LNCaP clone FGC (cell line): ENCODE measurements at places on chromosomes 6 and 20.

GRCh38 chr6:142331075-142331551 lies 29.3 kb downstream of the ADGRG6 start:
- no peak for DNase-seq

- DNase-seq = no peak
Measured at GRCh38 chr20:12061466-12061865, 143.8 kb downstream of the BTBD3 start.

DNA sequence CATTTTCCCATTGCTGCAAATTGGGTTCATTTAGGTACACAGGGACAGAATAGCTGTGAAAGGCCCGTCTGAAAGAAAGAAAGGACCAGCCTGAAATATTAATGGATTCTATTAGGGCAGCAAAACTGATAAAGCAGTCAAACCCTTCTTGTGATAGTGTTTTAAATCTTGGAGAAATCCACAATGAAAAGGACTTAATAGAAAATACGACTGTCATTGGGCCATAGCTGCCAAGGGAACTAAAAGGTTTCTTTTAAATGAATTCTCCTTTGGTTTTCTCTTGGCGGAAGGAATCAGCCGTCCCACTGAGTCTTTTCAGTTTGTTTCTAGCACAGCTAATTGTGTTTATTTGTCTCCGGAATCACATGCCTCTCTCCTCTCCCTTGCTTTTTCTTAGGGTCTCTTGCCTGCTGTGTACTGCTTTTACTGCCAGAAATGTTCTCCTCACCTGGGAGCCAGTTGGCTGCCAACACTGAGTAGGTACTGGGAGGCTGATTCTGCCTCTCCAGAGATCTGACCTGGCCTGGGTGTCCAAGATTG lies 11.3 kb downstream of the PAQR8 start:
- DNase-seq = no peak

- no peak for DNase-seq
Measured at GRCh38 chr6:41375598-41376151, 40.3 kb downstream of the NCR2 start.

DNA sequence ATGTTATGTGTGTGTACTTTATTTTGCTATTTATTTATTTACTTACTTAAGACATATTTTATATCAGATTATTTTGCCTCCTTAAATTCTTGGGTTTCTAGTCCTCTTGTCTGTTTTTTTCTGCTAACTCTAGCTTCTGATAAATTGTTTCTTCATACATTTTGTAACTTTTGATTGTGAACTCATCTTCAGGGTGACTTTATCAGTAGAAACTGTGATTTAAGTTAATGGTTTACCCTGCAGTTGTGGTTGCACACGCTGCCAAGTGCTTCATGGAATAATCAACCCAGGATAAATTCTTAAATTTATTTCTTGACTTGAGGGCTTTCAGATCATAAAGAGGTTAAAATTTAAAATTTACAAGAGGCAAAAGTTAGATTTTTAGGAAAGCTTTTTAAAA lies 173.3 kb downstream of the CENPW start:
- no peak for DNase-seq

- no peak for DNase-seq
Measured at GRCh38 chr6:37648465-37649330, 49.0 kb downstream of the MDGA1 start.

DNA sequence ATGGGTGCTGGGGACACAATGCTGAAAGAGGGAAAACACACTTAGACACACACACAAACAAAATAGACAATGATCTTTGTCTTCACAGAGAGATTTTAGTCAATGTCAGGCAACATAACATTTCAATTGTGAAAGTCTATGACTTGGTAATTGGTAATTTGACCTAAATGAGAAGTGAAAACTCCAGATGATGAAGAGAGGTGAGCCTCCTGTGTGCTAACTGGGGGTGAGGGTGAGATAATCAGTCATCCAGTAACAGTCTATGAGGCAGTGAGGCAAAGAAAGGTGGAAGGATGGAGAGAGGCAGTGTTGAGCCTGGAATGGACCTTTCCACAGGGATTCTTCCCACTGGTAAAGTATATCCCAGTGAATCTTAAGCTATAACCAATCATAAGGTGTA lies 744.2 kb downstream of the MAFB start:
- no peak for DNase-seq

- DNase-seq = peak; percentile 46
Measured at GRCh38 chr20:2276015-2276414, 19.8 kb upstream of the TGM3 start.

DNA sequence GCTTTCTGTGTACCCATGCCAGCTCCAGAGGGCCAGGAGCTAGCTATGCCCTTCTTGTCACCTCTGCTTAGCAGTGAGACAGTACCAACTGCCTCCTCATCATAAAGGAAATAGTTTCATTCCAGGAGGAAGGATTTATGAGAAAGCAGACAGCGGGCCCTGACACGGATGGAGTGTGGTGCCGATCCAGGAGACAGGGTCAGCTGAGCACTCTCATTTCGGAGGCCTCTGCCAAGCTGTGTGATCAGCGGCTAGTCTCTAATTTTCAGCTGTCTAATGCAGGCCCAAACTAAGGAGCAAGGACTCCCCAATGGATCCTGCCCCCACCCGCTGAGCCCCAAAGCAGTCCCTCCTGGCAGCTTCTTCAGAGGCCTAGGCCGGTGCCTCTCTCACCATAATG lies 103.1 kb downstream of the LRFN2 start:
- no peak for DNase-seq

- no peak for DNase-seq
Measured at GRCh38 chr6:156031516-156031915, 575.9 kb upstream of the NOX3 start.

- no peak for DNase-seq
Measured at GRCh38 chr6:57035549-57035948, 10.9 kb upstream of the KIAA1586 start.

- no peak for DNase-seq
Measured at GRCh38 chr6:7073082-7073820, 34.5 kb upstream of the RREB1 start.

DNA sequence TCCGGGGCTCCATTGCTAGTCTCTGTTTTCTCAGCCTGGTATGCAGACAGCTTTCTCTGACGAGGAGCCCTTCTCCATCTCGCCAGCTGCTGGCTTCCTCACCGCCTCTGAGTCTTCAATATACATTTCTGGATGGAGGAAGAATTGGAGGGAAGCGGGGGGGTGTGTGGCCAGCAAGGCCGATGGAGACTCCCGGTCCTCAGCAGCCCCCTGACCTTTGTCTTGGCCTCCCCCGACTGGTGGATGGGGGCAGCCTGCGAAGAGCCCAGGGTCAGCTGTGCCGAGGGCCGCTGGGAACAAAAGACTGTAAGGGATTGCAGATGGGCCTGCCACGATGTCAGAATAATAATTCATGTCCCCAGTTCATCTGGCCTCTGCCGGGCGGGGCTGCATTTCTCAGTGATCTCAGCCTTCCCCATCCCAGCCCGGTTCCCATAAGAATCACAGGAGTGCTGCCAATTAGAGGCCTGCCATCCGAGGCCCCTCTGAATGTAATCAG lies 54.3 kb upstream of the STX16 start:
- DNase-seq = no peak

GRCh38 chr20:58636983-58637421 lies 14.1 kb upstream of the STX16 start:
- DNase-seq = no peak

GRCh38 chr6:128316258-128316929 lies 204.0 kb downstream of the PTPRK start:
- no peak for DNase-seq

GRCh38 chr6:140043357-140043756 lies 668.9 kb upstream of the CITED2 start:
- no peak for DNase-seq

DNA sequence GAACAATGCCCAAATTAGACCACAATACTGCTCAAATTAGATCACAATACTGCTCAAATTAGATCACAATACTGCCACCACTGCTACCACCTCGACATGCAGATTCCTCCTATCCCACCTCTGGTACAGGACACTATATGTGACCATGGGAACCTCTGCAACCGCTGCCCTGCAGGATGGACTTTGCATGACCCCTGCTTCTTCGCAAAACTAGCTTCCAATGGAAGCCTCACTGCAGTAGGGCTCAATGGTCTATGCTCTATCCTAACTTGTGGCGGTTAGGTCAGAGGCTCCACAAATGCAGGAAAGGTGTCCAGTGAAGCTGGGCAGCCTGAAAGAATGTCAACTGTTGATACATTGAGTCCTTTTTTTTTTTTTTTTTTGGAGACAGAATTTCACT lies 7.8 kb upstream of the TXNDC5 start:
- no peak for DNase-seq

DNA sequence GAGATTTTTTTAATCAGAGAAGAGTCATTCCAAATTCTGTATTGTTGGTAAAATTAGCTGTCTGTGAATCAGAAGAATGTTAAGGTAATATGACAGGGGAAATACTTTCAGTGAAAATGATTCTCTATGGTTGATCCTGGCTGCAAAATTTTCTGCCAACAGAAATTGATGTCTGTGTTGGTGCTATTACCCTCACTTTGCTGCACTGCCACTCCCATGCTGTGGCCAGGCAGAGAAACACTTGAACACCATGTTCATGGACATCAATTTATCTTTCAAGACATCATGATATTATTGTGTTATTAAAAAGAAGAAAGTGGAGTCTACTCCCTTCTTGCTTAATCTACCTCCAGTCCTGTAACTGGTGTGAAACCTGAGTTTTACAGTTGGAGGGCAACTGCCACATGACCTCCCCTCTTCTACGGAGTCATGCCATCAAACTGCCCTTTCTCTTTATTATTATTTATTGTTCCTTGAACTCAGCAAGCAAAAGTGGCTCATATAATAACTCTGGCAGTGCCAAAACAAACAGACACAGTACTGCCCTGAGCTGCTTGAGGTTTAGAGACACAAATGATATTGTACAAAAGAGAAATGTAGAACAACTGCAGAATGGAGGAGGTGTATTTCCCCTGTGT lies 288.0 kb upstream of the JAG1 start:
- peak; percentile 92 for DNase-seq

GRCh38 chr20:59820204-59821041 lies 113.0 kb downstream of the SYCP2 start:
- no peak for DNase-seq

DNA sequence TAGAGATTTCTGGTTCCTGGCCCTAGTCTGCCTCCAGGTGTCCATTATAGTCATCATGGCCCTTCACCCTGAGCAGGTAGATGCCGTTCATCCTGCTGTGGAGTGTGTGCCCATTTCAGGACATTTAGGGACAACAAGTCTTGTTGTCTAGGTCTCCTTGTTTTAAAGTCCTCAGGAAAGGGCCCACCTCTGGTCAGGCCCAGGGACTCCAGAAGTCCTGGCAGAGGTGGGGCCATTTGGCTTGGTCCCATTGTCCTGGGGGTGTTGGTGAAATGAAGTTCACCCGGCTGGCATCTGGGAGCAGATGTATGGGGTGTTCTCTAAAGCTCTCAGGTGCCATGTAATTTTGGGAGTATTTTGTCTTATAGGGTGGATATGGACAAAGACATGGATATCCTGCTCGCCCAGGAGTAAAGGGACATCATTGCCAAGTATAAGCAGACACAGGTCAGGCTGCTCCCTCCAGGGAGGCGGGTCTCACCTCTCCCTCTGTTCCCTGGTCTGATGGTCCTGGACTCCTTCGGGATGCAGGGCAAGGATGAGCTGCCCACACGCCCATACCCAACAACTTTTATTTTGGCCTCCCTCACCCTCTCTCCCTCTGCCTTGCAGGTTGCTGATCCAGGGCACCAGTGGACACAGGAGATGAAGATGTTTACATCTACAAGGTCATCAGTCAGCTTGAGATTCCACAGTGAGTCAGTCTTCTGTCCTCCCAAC lies 31.7 kb upstream of the MAS1L start:
- no peak for DNase-seq
